Retina (tissue), 1 donor: ENCODE measurements at places on chromosomes 7 and 10.

GRCh38 chr10:52483587-52483986 lies 169.5 kb downstream of the DKK1 start:
- DNase-seq = no peak

DNA sequence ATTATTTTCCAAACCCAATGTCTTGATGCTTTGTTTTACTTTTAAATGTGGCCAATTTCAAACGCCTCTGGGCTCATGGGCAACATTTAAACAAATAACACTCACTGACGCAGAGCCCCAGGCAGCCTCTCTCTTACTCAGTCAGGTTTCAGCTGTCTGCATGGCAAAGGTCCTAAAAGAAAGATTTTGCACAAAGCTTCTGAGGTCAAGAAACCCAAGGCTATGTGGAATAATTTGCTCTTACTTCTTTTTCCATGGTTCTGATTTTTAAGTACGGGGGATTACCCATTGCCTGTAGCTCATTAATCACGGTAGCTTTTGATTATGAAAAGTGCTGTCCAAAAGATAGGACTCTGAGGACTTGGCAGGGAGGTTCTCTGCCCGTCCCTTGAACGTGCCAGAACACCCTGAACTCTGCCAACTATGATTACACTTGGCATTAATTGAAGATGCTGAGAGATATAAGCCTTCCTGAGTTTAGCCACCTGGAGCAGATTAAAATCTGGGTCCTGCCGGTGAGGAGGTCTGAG lies 14.1 kb upstream of the MSRB2 start:
- no peak for DNase-seq

DNA sequence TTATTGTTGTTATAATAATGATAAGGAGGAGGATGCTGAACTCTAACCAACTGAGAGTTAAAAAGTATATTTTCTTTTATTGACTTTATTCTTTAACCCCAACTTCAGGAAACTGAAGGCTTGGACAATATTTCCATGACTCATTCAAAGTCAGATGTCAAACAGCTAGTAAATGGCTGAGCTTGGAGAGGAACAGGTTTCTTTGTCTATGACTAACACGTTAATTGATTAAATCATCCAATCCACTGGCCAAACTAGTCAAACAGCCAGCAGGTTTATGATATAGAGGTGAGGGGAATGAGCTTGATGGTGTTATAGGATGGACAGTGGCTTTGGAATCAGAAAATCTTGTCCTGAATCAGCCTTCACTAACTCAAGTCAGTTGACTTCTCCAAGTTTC lies 119.1 kb upstream of the WDR11 start:
- no peak for DNase-seq

DNA sequence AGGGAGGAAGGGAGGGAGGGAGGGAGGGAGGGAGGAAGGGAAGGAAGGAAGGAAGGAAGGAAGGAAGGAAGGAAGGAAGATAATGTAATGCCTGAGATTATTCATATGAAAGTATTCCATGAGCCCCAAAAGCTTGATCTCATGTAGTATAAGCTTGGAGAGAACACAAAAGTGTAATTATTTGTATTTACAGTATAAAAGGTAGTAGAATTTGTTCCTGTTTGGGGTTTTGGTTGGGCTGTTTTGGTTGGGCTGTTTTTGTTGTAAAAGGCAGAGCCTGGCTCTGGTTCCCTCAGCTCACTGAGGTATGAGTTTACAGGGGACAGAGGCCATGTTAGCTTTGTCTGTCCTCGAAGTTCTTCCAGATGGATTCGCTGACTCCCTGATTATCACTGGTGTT lies 45.3 kb upstream of the EBLN1 start:
- DNase-seq = no peak
